ENCODE measurements at places on chromosomes 2 and 18.

- no peak for DNase-seq
Observed at GRCh38 chr2:86636842-86637241, 13.2 kb upstream of the RNF103 start.

DNA sequence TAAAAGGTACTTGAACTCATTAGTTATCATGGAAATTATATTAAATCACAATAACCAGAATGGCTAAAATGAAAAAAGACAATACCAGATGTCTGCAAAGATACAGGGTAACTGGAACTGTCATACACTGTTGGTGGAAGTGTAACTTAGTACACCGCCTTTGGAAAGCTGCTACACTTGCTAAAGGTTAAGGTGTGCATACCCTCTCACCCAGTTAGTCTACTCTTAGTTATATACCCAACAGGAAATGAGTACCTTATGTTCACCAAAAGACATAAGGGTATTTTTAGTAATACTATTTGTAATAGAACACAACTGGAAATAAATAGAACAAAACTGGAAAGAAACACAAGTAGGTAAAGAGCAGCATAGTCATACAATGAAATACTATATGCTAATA is 155.8 kb upstream of the THUMPD2 start:
- DNase-seq = no peak

DNA sequence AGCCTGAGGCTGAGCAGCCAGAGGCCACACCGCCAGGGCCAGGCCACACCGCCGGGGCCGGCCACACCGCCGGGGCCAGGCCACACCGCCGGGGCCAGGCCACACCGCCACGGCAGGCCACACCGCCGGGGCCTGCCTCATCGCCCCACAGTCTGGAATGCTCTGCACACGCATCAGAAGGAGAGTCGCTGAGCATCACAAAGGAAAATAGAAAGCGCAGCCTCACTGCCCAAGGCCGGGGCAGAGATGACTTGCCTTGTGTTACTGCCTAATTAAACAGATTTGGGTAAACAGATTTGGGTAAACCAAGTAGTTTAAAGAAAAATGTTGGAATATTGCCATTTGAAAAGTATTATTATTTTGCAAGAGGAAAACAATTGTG is 10.4 kb upstream of the NFATC1 start:
- DNase-seq = no peak

DNA sequence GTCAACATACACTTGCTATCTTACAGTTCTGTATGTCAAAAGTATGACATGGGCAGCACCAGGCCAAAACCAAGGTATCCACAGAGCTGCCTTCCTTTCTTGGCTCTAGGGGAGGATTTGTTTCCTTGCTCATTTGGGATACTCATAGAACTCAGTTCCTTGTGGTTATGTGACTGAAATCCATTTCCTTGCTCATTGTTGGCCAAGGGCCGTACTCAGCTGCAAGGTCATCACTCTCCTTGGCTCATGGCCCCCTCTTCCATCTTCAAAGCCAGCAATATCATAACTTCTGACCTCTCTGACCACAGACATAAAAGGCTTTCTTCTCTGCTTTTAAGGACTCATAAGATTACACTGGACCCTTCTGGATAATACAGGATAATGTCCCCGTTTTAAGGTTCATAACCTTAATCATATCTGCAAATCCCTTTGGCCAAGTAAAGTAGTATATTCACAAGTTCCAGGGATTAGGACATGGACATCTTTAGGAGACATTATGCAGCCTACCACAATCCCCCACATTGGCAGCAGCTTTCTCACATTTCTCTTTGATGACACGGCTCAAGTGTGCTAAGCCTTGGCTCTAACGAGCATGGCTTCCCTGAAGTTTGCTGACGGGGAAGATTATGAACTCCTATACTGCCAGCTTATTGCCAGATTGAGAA is 20.9 kb downstream of the TMEM237 start:
- no peak for DNase-seq

DNA sequence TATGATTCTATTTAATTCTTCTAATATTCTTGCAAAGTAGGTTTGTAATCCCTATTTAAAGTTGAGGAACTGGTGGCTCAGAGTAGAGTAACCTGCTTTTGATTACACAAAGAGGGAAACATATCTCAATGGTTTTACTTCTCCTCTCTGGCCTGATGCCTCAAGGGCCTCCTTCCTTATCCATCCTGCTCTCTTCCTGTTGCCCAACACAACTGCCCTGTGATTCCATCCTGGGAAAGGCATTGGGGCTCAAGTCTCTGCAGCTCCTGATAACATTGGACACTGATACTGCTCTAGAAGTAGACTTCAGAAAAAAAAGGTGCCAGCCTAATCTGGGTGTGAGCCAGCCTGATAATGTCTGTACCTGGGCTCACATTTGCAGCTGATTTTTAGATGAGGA is 75.8 kb downstream of the RDH14 start:
- DNase-seq = no peak

Data from trophoblast cell (in vitro differentiated cells and primary cell).